CD4-positive, alpha-beta T cell treated with Interleukin-2 at 100 ng/mL for 4 hours (primary cell): ENCODE measurements at places on chromosomes 3 and 15.

DNA sequence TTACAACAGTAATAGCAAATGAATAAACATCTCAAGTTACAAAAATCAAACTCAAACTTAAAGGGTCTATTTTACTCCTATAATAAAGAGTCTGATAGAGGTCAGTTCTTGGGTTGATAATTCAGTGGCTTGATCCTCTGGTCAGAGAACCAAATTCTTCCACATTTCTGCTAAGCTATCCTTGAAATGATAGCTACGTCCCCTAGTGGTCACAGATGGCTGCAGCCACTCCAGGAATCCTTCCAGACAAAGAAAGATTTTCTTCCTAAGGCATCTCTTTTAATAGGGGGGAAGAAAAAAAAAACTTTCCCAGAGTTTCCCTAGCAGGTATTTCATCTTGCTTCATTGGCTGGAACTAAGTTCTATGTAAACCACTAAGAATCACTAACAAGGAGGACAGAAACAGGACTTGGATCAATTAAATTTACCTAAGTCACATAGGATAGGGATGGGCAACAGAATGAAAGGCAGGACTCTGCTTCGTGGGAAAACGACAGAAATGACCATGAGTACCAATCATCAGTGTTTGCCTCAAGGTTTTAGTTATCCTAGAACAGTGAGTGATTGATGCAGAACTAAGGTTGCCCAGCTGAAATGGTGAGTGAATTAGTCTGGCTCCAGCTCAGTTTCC is 160.7 kb downstream of the STAC start:
- no peak for DNase-seq

GRCh38 chr3:108096532-108097321 is 5.9 kb upstream of the CD47 start:
- no peak for DNase-seq

- DNase-seq: peak; percentile 56
Observed at GRCh38 chr3:108862865-108863798, 40.5 kb downstream of the TRAT1 start.

DNA sequence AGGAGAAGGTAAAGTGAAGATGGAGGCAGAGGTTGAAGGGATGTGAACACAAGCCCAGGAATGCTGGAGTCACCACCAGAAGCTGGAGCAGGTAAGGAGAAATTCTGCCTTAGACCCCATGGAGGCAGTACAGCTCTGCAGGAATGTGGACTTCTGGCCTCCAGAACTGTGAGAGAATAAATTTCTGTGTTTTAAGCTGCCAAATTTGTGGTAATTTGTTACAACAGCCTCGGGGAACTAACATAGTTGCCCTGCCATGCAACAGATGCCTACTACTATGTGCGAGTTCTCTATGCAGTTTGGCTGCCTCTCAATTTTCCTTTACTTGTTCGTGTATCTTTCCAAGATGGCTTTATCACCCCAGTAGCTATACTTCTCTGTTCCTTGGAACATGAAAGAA is 394.1 kb downstream of the TUSC7 start:
- no peak for DNase-seq

DNA sequence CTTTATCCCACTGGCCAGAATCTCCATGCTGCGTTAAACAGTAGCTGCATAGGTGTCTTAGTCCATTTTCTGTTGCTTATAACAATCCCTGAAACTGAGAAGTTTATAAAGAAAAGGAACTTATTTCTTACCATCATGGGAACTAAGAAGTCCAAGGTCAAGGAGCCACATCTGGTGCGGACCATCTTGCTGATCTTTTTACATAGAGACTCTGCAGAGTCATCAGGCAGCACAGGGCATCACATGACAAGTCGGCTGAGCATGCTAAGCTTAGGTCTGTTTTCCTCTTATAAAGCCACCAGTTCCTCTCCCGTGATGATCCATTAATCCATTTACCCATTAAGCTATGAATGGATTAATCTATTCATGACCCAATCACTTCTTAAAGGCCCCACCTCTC is 22.4 kb upstream of the FAM174B start:
- DNase-seq: no peak

DNA sequence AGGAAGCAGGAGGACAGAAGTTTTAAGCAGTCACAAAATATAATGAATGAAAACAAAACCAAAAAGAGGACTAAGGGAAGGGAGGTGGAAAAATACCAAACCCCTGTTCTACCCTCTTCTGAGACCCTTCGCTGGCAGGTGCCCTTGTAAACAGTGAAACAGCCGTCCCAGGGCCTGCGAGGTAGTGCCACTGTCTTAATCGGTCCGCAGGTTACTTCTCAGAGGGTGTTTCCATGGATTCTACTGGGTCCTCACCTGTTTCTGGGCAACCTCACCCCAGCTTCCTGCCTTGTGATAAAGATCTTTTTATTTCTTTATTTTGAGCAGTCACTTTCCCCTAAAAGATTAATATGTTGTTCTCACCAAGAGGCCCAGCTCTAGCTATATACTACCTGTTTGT is 65.3 kb downstream of the SLC30A4 start:
- no peak for DNase-seq

DNA sequence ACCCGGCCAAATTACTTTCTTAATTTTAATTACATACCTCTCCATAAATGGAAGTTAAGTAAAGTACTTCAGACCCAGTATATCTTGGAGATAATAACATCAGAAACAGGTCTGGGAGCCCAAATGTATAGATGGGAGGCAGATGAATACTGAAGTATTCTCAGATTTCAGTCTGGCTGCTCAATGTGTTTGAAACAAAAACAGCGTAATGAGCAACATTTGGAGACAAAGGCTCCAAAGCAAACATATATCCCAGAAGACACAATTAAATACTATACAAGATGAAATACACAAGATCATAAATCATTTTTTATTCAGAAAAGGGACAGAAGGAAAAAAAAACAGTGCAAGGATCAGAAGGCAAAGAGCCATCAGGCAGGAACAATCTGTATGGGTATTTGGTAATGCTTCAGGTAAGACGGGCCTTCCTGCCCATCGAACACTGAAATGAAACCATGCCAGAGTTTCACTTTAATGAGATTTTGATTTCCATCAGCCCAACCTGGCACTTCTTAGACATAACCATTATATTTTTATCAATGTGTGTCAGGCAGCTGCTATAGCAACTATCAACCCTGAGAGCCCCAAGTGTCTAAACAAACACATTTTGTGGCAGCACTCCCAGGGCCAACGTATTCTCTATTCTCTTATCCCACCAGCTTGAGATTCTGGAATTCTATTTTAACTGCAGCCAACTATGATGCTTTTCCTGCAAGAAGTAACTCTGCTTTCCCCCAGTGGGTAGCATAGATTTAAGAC is 210.8 kb downstream of the STT3B start:
- DNase-seq: no peak

GRCh38 chr3:114272271-114272670 is 21.6 kb upstream of the TIGIT start:
- DNase-seq: no peak

DNA sequence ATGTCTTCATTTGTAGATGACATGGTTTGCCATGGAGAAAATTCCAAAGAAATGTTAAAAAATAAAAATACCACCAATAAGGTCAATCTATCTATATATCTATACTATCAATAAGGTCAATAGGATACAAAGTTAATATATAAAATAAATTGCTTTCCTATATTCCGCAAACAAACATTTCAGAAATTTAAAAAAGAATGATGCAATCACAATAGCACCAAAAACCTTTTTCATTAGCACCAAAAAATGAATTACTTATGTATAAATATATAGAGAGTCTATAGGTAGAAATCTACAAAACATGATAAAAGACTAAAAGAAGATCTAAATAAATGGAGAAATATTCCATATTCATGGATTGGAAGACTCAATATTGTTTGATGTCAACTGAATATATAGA is 22.8 kb upstream of the GOLGA8A start:
- DNase-seq: no peak

- no peak for DNase-seq
Observed at GRCh38 chr3:111799951-111800350, 59.1 kb upstream of the PHLDB2 start.

DNA sequence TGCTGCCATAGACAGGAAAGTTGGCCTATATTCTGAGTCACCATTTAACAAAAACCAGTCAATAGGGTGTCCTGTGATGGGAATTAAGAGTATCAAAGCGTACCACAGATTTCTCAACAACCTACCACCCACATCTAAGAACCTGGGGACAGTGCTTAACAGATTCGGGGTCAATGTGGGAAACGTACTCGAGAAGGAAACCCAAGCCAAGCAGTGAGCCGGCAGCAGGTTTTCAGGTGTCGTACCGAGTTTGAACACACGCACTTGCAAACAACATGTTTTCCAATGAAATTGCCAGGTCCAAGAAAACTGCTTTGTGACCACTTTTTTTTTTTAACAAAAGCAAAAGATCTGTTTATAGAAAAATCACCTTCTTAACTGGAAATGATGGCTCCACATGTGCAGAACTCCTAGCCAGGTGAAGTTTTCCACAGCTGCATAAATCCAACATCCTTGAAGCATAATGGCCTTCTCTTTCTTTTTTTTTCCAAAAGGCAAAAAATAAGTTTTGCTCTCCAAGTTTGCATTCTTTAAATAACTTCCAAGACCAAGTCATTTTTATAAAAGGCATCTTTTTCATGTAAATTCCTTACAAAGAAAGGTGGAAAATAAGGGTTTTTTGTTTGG is 45.7 kb downstream of the ADAMTS17 start:
- DNase-seq: no peak

- DNase-seq: no peak
Observed at GRCh38 chr3:25520926-25521559, 93.0 kb downstream of the RARB start.

GRCh38 chr3:129398803-129399144 is 29.7 kb downstream of the EFCAB12 start:
- no peak for DNase-seq

DNA sequence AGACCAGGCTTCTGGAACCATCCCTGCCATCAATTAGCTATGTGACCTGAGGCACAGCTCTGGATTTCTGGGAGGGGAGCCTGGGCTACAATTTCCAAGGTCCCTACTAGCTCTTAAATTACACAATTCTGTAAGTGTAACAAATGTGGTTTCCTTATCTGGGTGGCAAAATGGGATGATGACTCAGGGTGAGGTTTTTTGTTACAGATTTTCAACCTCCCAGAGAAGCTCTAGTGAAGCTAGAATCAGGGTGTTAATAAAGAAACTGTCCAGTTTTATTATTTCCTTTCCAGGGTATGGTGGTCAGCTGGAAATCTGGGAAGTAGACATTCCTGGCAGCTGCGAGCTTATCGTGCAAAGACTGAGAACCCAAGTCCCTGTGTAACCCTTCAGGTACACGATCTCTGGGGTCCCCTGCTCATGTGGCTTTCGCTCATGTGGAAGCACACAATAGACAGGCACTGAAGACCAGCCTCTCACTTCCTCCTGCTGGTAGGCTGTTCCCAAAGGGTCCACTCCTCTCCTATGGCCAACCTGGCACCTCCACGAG is 7.3 kb downstream of the RAB27A start:
- DNase-seq: peak; percentile 65

GRCh38 chr3:86618706-86619105 is 372.2 kb downstream of the VGLL3 start:
- no peak for DNase-seq

DNA sequence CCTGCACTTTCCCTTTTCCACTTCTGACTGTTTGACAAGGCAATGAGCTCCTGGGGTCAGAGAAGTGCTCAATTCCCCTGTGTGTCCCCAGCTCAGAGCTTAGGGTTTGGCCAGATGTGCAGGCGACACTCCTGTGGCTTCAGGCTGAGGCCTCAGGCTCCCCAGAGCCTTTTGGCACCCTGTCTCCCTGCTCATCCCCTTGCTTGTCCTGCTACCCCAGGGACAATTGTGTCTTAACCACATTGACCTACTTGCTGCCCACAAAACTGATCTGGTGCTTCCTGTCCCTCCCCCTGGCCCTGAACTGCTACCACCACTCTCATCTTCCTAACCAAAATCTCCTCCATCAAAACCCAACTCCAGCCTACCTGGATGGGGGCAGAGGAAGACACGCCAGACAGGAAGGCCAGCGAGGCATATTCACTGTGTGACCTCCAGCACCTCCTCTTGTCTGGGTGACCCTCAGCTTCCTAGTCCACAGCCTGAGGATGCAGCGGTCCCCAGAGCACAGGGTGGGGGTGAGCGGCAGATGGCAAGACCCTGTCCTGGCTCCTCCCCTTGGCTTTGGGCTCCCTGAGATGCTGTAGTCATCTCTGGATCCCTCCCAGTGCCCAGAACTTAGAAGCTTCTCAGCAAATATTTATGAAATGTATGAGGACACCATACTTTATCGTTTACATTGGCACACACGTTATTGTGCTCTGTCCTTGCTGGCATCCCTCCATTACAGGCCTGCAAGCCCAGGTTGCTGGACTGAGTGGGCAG is 98.9 kb upstream of the SLC6A6 start:
- DNase-seq: no peak

DNA sequence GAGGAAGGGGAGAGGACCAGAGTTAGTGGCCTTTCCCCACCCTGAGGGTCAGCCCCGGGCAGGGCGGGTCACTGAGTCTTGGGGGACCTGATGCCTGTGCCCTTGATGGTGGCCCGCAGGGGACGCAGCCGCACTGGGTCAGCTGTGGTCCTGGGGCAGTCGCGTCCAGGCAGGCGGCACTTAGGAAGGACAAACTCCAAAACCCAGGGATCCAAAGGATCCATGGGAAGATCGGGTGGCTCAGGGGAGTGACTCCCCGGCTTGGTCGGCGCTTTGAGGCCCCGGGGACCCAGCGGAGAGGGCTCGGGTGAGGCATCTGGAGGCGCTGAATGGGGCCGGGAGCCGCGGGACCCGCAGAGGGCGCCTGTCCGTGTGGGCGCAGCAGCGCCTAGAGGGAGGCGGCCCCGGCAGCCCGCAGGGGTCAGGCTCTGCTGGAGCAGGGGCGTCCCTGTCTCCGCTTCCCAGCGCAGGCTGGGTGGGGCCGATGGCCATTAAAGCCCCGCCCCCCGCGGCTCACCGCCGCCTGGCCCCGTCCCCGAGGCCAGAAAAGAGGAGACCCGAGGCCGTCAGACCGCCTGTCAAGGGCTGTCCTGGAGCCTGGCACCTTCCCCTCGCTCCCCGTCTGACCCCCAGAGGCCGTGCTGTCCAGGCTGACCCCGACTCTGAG is 17.5 kb downstream of the CIDEC start:
- DNase-seq: peak; percentile 15
